Stimulated activated naive CD8-positive, alpha-beta T cell treated with anti-CD3 and anti-CD28 coated beads, Interleukin-15, amount 100 ng/mL, for 72 hours (primary cell): ENCODE measurements at places on chromosomes 3 and 15.

DNA sequence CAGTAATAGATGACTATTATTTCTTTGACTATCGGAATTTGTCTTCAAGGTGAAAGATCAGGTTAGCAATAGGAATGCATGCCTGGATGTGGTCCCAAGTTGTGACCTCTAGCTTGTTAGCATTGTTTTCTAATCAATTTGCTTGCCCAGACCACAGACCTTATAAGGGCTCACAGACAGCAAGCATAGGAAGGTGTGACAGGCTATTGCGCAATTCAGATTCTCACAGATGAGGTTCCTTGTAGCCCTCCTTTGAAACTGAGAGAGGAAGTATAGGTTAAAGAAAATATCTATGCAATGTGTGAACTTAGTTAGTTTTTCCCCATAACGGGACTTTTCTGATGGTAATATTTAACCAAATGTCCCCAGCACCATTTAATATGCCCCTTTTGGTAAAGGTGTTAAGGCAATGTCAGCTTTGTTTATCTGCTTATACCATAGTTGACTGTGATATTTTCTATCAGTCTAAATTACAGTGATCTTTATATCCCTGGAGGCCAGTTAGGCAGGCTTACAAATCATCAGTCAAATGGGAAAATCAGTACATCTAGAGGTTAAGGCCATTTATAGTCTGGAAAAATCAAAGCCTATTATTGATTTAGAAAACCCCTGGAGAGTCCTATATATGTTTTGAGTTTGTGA lies 168.1 kb upstream of the MBNL1 start:
- DNase-seq: no peak

GRCh38 chr3:61358364-61358763 lies 107.1 kb upstream of the FHIT start:
- no peak for DNase-seq

GRCh38 chr15:23857028-23857641 lies 170.0 kb upstream of the NDN start:
- DNase-seq: no peak

DNA sequence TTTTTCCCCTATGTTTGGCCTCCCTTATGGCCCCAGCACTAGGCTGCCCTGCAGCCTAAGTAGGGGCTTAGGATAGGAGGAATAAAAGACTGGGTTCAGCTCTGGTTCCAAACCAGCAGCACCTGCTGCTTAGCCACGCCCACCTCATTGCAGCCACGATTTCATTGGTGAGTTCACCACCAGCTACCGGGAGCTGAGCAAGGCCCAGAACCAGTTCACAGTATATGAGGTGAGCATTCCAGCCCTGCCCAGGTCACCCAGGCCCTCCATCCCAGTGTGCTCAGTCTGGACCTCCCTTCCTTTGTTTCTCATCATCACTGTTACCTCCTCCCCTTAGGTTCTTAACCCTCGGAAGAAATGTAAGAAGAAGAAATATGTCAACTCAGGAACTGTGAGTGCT lies 11.5 kb downstream of the CPNE9 start:
- no peak for DNase-seq

GRCh38 chr15:41254560-41254959 lies 23.5 kb downstream of the CHP1 start:
- no peak for DNase-seq

- no peak for DNase-seq
Measured at GRCh38 chr3:98259707-98260106, 4.3 kb upstream of the OR5H6 start.

- no peak for DNase-seq
Measured at GRCh38 chr3:85570819-85571218, 612.0 kb downstream of the CADM2 start.

GRCh38 chr3:39191111-39191510 lies 1.3 kb downstream of the XIRP1 start:
- no peak for DNase-seq

GRCh38 chr15:78993931-78994530 lies 49.2 kb upstream of the CTSH start:
- DNase-seq: no peak

GRCh38 chr3:59873576-59874230 lies 823.9 kb upstream of the CFAP20DC start:
- DNase-seq: no peak

- no peak for DNase-seq
Measured at GRCh38 chr15:95830281-95830680, 500.2 kb upstream of the NR2F2 start.

DNA sequence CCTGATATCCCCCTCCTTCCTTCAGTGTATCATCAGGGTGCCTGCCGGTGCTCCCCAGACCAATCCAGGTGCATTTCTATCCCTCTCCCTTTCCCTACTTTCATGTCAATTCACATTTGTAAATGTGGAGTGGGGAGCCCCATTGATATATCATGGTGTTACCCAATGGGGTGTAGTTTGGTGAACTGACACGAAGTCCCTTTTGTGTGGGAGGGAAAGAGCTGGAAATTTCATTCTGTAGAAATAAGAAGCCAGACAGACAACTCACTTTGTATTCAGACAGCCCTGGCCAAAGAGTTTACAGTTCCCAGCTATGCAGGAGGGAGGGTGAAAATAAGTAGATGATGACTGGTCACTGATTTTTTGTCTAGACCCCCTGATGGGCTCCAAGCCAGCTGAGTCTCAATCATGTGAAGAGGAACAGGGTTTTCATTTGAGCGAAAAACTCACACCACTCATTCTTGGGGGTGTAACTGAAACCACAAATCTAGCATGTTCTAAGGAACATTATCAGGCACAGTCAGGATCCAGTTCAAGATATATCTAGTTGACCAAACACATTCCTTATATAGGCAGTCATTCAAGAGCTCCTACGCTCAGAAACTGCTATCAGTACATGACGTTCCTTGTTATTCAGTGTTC lies 58.9 kb downstream of the LMCD1 start:
- DNase-seq: no peak

DNA sequence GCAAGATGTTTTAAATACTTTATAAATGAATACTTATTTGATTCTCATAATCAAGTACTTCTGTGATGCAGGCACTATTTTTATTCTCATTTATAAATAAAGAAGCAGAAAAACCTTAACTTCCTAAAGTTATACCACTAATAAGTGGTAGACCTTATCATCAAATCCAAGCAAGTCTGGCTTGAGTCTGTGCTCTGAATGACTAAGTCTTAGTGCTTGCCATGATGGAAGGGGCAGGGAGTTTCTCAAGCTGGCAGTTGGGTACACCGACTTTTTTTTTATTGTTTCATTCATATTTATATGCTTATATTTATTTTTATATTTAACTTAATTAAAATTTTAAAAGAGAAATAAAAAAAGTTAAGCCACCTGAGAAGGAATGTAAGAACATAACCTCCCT lies 23.6 kb downstream of the SLMAP start:
- no peak for DNase-seq
